ENCODE measurements at places on chromosomes 1 and 21.

GRCh38 chr1:116962987-116963639, 38.4 kb upstream of the CD101 start:
- DNase-seq: no peak

- DNase-seq: no peak
These were observed 480 bp upstream of the MIS18A start for GRCh38 chr21:32279377-32279680.

DNA sequence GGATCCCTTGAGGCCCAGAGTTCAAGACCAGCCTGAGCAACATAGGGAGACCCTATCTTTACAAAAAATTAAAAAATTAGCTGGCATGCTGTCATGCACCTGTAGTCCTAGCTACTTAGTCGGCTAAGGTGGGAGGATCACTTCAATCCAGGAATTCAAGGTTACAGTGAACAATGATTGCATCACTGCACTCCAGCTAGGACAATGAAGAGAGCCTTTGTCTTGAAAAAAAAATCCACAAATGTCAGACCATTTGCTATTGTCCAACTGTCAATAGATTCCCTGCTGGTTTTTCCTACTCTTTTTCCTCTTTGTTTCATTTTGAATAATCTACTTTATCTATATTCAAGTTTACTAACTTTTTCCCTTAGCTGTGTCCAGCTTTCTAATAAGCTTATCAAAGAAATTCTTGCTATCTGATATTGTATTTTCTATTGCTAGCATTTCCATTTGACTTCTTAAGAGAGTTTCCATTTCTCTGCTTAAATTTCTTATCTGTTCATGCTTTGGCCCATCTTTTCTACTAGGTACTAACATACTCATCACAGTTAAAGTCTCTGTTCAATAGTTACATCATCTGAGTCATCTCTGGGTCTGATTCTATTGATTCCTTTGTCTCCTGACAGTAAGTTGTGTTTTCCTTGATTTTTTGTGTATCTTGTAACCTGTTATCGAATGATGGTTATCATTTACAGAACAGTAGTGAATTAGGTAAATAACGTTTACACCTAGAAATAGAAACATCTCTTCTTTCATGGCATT, 14.8 kb downstream of the MT1HL1 start:
- no peak for DNase-seq

DNA sequence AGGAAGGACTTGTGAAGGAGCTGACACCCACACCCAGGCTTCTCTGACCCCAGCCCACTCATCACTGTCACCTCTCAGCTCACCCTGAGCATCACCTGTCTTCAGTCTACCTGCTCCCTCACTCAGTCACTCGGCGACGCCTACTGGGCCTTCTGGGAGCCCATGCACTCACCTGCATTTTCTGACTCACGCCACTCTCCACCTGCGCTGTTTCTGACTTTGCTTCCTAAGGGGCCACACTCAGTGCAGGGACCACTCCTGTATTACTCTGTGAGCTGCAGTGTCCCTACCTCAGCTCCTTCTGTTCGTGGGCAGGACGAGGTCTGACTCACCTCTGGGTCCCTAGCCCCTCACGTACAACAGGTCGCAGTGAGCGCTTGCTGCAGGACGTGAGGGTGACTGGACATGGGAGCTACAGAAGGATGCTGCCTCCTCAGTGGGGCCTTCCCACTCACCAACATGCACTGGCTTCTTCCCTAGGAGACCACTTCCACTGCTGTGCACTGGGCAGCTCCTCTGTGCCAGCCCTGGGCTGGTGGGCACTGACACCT, 102.3 kb downstream of the GLIS1 start:
- DNase-seq: no peak

GRCh38 chr1:24344090-24344742, 25.1 kb downstream of the GRHL3 start:
- DNase-seq: no peak

GRCh38 chr1:84969489-84970250, 27.2 kb downstream of the MCOLN2 start:
- no peak for DNase-seq

GRCh38 chr1:10594595-10595223, 120.0 kb downstream of the PEX14 start:
- DNase-seq: no peak

DNA sequence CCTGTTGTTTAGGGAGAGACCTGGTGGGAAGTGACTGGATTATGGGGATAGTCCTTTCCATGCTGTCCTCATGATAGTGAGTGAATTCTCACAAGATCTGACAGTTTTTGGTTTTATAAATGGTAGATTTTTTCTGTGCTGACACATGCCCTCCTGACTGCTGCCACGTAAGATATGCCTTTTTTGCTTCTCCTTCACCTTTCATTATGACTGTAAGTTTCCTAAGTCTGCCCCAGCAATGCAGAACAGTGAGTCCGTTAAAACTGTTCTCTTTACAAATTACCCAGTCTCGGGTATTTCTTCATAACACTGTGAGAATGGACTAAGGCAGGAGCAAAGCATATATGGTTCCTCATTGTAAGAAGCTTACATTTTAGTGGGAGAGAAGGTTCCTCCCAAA, 1727.2 kb downstream of the NCAM2 start:
- no peak for DNase-seq

GRCh38 chr1:81848880-81849682, 48.3 kb downstream of the ADGRL2 start:
- no peak for DNase-seq

GRCh38 chr1:43492826-43493225, 37.9 kb upstream of the PTPRF start:
- no peak for DNase-seq

GRCh38 chr1:14240265-14240664, 358.2 kb upstream of the KAZN start:
- DNase-seq: no peak

DNA sequence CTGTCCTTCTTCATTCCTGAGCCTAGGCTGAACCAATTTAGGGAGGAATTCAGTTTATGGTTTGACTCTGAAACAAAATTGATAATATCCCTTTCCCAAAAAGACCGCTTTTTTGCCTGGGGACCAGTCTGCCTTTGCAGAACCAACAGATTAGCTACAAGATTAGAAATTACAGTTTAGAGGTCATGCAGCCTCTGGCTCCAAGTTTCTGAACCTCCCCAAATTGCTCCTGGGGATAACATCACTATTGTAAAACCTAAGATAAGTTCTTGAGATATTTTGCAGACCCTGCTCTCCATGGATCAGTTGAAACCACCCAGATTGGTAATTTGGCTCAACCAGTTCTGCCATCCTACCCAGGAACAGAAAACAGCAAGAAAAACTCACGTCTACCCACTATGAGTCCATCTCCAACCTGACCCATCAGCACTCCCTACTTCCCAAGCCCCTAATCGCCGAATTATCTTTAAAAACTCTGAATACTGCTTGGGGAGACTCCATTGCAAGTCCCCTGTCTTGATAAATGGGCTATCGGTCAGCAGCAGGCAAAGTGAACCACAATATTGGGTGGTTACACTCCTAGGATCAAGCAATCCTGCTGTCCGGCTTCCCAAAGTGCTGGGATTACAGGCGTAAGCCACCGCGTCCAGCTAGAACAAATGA, 605 bp upstream of the RABGGTB start:
- DNase-seq: no peak

DNA sequence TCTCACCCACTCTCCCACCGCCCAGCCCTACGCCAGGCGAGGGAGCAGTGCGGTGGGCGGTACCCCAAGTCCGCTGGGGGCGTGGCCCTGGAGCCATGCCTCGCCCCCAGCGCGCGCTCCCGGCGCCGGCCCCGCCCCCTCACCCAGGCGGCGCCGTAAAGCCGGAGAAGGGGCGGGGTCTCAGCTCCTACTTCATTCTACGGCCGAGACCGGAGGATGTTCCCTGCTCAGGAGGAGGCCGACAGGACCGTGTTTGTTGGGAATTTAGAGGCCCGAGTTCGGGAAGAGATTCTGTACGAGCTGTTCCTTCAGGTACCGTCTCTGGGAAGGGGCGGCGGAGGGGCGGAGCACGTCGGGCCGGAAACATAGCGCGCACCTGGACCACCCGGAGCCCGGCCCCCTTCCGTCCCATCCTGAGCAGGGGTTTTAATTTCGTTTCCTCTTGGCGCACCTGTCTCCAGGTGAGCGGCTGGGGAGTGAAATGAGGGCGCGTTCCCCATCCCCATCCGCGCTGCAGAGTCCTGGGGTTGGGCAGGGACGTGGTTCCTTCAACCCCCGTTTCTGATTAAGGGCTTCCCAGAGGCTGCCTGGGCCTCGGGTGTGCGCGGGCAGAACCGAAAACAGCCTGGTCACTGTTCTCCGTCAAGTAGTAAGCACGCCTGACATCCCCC, at the start of gene RBM11:
Gene RBM11, plus strand, starts transcription at position 187 of the 671 bp plus-strand sequence. Its CDS starts 30 bp downstream, at position 217.
- DNase-seq: peak; percentile 82

GRCh38 chr1:58804853-58805565, 21.2 kb upstream of the JUN start:
- DNase-seq: no peak

DNA sequence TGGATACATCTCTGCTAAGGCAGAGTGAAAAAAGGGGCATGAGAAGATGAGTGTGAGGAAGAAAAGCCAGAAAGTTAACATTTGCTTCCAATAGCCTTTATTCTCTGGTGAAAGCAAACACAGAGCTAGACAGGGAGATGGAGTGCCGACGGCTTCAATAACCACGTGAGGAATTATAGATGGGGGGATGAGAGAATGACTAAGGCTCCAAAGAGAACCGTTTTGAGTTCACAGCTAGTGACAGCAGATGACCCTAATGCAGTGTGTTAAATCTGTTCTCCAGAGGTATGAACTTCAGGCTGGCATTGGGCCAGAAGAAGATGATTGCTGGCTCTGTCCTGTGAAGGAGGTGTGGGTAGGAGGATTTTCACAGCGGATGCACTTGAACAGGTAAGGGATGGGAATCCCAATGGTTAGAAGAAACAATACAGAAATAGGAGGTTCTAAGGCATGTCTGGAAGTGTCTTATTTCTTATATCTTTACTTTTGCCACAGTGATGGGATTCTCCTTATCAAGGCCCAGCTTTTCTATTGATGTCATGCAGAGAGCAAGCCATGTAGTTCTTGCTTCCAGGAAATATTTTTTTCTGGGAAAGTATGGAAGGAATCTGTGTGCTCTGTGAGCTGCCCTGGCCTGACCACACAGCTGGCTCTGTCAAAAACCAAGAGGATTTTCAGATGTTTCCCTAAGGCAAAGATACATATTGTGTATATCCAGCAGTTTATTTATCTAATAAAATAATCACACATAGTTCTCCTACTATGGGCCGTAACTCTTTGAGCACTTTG, 573.8 kb downstream of the LTN1 start:
- no peak for DNase-seq

- no peak for DNase-seq
These were observed 225.4 kb downstream of the CAMTA1 start for GRCh38 chr1:7010534-7011200.

GRCh38 chr1:223645903-223646302, 19.6 kb downstream of the CAPN8 start:
- no peak for DNase-seq

- no peak for DNase-seq
These were observed 20.2 kb upstream of the SLC19A1 start for GRCh38 chr21:45562402-45562801.

DNA sequence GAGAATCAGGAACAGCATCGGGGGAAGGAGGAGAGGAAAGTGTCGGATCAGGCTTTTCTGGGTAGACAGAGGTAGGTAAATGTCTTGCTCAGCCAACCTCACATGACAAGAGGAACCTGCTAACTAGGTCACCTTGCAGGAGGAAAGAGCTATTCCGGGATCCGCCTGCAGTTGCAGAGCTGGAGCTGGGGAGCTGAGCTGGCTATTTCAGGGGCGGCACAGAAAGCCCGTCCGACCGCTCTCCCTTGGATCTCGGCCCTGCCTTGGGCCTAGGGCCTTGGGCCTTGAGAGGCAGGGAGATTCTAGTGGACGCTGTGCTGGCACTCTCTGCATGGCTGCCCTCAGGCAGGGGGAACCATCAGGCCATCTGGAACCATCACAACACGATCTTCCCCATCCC, 56.5 kb upstream of the CTPS1 start:
- DNase-seq: no peak

GRCh38 chr1:85867189-85867588, 159.0 kb upstream of the ZNHIT6 start:
- no peak for DNase-seq

DNA sequence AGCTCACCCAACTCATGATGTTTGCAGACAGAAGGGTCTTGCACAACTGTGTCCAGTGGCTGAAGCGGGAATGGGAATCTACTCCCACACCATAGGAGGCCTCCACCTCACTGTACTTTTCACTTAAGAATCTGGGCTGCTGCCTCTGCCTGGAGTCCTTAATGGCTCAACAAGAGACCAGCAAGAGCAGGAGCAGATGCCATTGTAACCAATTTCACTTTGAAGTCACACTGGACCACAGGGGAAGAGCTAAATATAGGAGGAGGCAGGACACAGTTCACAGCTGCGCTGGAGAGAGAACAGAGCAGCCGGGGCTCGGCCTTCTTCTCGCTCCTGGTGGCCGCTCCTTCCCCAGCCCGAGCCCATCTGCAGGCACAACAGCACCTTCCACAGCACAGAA, 120.4 kb downstream of the SIPA1L2 start:
- no peak for DNase-seq

- no peak for DNase-seq
These were observed 145.1 kb downstream of the PTPRU start for GRCh38 chr1:29381426-29381825.

DNA sequence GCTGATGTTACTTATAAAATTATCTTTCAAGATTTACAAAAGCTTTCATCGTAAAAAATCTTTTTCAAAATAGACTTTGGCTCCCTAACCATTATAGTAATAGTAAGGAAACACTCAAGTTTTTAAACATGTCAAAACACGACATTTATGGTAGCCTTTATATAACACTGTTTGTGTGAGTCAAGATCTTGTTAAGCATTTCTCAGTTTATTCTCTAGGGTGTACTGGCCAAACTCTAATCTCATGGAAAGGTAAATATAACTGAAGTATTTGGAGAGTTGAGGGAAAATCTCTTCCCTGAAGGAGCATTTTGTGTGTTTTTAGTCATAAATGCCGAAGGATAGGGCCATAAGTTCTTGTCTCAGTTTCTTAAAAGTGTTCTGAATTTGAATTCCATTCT, 790.9 kb upstream of the NCAM2 start:
- no peak for DNase-seq

DNA sequence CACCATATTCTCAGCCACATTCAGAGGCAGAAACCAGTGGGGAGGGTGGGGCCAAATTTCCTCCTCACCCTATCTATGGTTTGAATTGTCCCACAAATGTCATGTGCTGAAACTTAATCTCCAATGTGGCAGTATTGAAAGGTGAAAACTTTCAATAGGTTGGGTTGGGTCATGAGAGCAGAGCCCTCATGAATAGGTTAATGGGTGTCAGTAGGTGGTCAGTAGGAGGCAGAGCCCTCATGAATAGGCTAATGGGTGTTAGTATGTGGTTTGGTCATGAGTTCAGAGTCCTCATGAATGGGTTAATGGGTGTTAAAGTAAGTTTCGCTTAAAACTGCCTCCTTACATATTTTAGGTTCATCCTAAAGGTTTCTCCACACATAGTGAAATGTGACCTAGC, 170.0 kb downstream of the FCRL5 start:
- DNase-seq: no peak

- no peak for DNase-seq
These were observed 43.9 kb downstream of the NAV1 start for GRCh38 chr1:201582705-201583442.

All from activated CD4-positive, alpha-beta T cell treated with anti-CD3 and anti-CD28 coated beads for 4 hours (primary cell).